ENCODE measurements at places on chromosomes 4 and X.

- DNase-seq: no peak
Observed at GRCh38 chrX:109966246-109966645, 36.7 kb upstream of the TMEM164 start.

GRCh38 chrX:40098264-40099054, 701 bp upstream of the BCOR start:
- no peak for DNase-seq

GRCh38 chr4:54365691-54366090, 136.6 kb downstream of the PDGFRA start:
- DNase-seq: no peak

DNA sequence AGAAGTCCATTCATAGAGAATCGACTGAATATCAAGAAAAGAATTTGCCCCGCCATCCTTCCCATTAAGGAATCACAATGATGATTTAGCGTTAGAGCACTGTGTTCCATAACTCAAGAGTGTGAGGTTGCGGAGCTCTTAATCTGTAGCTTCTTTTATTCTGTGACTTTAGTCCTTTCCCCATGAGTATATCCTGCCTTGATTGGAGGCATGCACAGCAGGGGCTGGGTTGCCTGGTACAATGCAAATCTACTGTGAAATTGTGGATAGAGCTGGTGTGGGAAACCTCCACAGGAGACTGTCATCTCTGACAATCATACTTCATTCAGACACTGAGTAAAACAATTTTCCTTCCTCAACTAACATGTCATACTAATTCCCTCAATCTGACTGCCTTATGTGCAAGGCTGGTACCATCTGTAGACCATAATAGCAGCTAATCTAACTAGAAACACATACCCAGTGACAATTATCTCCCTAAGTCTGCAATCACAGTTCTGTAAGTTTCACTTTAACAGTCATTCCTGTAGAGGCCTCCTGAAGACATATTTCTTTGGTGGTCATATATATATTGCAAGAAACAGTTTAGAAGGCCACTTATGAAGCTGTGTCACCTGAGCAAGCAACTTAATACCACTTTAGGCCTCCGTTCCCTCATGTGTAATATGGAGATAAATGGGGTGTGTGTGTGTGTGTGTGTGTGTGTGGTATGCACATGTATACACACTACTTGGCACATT, 355.2 kb upstream of the FAM241A start:
- DNase-seq: no peak

GRCh38 chr4:94426783-94427182, 25.0 kb upstream of the PDLIM5 start:
- no peak for DNase-seq

DNA sequence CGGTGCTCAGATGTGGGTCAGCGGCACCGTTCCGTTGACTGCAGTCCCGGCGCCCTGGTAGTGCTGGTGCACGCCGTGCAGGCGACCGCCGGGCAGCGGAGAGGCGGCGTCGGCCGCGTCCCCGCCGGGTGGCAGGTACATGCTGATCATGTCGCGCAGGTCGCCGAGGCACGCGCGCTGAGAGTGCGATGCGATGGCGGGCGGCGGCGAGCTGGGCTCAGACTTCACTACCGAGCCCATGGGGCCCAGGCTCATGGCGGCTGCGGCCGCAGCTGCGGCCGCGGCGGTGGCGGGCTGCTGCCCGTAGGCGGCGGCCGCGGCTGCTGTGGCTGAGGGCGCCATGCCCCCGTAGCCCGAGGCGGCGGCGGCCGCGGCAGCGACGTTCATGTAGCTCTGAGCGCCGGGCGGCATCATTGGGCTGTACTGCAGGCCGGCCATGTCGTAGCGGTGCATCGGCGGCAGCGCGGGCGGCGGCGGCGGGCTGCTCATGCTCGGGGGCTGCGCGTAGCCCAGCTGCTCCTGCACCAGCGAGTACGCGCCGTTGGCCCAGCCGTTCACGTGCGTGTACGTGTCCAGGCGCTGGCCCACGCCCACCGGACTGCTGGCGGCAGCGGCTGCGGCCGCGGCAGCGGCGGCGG, 1.0 kb downstream of the SOX3 start:
- no peak for DNase-seq

GRCh38 chr4:133152330-133152821, 3.3 kb downstream of the PCDH10 start:
- DNase-seq: no peak

DNA sequence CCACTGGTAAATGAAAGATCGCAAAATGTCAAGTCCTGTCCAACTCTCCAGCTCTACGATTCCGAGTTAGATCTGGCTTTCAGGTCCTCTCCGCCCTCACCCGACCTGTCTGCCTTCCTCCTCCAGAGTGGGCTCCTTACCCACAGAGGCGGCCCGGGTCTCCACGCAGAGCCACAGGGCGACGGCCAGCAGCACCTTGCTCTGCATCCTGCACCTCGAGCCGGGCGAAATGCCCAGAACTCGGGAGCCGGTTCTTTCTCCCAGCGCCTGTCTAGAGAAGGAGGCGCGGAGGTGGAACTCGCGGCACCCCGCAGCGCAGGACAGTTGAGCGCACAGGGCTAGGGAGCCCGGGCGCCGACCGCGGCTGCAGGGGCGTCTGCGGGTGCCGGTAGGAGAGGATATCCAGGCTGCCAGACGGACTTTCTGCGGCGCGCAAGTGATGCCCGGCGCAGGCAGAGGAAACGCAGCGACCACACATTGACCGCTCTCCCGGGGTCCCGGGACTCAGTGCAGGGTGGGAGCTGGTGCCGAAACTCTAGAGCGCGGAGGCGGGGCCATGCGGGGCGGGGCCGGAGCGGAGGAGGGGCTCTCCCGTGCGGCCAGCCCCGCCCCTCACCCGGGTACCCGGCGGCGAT, at the start of gene KDR:
KDR (minus strand) TSS at position 509 of the 635 bp plus-strand sequence; CDS start at position 207, 302 bp downstream.
- no peak for DNase-seq

DNA sequence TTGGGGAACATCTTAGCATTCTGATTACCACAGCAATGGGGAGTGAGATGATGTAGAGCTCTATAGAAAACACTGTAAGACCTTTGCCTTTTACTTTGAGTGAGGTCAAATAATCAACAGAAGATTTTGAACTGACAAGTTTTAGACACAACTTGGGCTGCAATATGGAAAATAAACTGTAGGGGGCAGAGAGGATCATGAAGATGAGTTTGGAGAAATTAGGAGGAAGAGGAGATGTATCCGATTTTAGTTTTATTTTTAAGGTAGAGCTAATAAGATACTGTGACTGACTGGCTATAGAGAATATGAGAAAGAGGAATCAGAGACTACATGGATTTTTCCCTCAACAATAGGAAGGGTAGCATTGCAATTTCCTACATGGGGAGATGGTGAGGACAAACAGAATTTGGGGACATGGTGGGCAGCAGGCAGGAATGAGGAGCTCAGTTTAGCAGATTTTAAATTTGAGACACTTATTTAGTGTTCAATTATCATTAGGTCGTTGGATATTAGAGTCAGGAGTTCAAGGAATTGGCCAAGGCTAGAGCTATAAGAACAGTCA, 563.1 kb downstream of the INPP4B start:
- no peak for DNase-seq

DNA sequence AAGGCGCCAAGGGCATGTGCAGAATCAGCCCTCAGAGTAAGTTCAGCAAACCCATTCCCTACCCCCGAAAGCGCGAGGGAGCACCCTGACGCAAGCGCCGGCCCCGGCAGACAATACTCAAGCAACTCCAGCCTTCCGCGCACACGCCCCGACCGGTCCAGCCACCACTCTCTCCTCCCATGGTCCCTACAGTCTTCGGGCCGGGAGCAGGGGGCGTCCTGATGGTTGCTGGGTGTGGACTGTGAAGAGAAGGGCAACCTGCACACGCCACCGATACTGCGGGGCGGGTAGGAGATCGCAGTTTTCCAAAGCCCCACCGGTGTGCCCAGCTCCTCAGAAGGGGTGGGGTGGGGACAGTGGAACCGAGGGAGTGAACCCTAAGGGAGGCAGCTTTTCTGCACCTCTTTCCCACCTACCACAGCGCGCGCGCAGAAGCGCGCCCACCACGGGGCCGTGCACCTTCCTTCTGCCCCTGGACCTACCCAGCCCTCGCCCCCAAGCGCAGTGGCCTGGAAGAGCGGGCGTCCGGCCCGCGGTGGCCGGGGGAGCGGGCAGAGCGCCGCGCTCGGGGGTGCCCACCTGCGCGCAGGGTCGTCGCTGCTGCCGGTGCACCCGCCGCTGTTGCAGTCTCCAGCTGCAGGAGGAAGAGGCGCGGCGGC, 650.2 kb upstream of the DIPK2B start:
- DNase-seq: no peak

DNA sequence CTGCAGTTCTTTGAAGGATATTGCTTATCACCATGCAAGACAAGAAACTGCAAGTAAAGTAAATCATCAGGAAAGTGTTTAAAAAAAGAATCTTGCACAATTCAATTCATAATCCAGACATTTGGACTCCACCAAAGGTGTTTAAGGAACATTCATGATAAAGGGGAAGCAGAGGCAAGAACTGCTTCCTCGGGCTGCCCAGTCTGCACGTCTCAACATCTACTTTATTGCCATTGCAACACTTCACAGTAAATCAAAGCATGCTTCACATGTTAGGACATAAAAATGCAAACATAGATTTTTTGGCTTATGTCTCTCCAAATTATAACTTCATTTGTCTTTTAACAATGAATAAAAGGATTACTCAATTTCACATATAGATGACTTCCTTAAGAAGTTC, 42.5 kb downstream of the MID1 start:
- no peak for DNase-seq

- DNase-seq: no peak
Observed at GRCh38 chrX:13159886-13160285, 115.5 kb upstream of the FAM9C start.

GRCh38 chrX:129652565-129653169, 2.1 kb downstream of the APLN start:
- DNase-seq: peak; percentile 52

DNA sequence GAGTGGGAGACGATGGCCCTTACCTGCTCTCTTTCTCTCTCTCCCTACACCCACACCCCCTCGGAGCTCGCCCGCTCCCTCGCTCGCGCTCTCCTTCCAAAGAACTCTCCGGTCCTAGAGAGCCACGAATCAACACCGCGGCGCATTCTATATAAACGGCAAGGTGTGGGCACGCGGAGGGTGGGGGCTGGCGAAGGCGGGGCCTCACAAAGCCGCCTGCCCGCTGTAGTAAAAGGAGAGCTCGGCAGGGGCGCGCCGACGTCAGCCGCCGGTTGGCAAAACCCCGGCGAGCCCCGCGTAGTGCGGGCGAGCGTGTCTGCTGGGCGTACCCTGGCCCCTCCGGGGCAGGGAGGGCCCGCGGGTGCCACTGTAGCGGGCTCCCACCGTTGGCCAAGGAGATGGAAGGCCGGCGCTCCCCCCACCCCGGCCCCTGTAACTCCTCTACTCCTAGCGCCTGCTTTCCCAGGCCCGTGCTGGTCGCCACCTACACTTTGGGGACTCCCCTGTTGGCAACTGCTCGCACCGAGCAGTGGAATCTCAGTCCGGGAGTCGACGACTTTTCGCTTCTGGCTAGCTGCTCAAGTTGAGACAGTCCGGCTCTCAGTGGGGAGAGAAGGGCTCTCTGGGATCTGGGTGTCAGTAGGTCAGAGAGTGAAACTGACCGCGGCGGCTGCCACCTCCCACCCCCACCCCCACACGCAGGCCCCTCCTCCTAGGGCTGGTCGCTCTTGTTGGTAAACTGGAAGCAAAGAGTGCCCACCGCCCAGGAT, 325.5 kb upstream of the F9 start:
- no peak for DNase-seq

DNA sequence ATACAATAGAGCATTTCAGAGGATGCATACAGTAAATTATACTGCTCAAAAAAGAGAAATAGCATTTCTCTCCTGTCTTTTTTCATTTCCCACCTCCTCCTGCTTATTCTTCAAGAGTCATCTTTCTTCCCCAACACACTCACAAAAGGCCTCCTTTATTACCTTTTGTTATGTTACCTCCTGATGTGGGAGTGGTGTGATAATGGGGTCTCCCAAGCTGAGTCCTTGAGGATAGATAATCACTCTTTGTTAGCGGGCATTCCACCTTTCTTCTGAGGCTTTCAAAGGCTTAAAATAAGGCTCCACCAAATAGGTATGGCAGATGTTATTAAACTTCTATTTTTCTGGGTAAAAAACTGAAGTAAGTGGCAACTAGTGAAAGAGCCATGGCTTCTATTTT, 159.8 kb downstream of the CPEB2 start:
- DNase-seq: no peak

- no peak for DNase-seq
Observed at GRCh38 chrX:70554081-70554480, 109.4 kb downstream of the DLG3 start.

- DNase-seq: no peak
Observed at GRCh38 chrX:9737363-9737762, 28.3 kb downstream of the GPR143 start.

GRCh38 chr4:42955746-42956505, 63.4 kb downstream of the GRXCR1 start:
- DNase-seq: no peak

GRCh38 chr4:157918036-157918832, 254.6 kb downstream of the GASK1B start:
- DNase-seq: no peak

DNA sequence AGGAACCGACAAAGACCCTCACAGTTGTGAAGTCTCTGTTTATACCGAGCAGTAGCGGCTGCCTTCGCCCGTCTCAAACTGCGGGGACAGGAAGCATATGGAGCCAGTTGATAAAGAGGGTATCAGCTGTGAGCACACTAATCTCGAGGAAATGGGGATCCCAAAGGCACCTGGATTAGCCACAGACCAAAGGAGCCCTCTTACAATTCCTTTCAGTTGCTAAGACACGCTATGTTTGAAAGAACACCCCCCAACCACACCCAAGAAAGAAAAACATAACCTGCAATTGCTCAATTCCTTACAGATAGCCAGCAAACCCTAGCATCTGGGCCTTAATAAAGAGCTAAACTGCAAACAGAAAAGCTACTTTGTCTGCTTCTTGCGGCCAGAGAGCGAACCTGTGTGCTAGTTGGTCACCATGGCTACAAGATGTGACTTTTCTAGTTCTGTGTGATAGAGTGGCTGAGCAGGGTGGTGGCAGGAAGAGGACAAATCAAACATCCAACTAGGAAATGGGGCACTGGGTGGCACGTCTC, 23.3 kb upstream of the CHRNA9 start:
- DNase-seq: no peak

GRCh38 chr4:159555873-159556272, 453.0 kb downstream of the RAPGEF2 start:
- DNase-seq: no peak

DNA sequence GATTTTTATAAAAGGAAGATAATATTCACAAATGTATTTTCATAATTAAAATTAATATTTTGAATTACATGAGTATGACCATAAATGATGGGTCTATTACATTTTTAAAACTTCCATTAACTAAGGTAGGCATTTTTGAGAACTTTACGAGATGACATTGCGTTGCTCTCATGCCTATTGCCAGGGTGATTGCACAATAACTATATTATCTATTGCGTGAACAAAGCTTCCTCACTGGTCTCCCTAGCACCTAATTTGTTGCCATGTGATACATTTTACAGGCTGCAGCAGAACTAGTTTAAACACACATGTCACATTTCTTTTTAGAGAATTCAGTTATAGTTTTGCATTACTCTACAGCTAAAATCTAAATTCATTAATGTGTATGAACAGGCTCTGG, 289.7 kb upstream of the GRID2 start:
- no peak for DNase-seq

GRCh38 chr4:33078145-33078544, 2358.0 kb downstream of the PCDH7 start:
- DNase-seq: no peak

- no peak for DNase-seq
Observed at GRCh38 chrX:3527811-3528210, 181.4 kb upstream of the MXRA5 start.
